Effector memory CD8-positive, alpha-beta T cell (primary cell): ENCODE measurements at places on chromosomes 2 and 18.

- DNase-seq: no peak
Observed at GRCh38 chr2:197839327-197839726, 34.9 kb downstream of the PLCL1 start.

DNA sequence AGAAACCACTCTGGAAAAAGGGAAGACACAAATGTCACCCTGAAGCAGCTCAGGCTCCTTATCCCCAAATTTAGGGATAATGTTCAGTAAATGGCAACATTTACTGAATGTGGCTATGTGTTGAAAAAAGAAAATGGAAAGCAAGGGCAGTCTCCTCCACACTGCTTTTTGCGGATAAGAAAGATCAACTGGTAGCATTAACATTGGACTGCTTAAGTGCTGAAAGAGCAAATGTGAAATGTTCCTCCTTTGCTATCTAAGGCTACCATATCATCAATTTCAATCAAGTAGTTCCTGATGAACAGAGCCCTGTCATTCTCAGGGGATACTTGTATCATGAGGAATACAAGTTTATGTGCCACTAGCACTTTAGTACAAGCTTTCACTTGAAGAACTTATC lies 12.5 kb downstream of the FBXO11 start:
- no peak for DNase-seq

- no peak for DNase-seq
Observed at GRCh38 chr18:62790871-62791772, 75.8 kb downstream of the PHLPP1 start.

- DNase-seq: peak; percentile 45
Observed at GRCh38 chr18:62716619-62717168, 1.4 kb downstream of the PHLPP1 start.

DNA sequence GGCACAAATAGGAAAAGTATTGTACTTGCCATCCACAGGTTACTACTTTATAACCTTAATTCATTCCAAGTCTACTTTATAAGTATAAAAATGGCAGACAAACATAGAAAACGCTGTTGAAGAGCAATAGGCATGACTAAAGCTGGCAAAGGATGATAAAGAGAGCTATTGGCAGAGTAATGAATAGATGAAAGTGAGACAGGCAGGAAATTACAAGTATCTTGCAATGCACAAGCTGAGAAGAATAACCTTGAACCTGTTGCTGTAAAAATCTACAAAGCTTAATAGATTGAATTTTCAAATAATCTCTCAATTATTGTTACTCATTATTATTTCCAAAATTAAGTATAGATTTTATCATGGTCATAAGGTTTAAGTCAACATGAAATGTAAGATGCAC lies 8.8 kb downstream of the PELI1 start:
- DNase-seq: no peak

DNA sequence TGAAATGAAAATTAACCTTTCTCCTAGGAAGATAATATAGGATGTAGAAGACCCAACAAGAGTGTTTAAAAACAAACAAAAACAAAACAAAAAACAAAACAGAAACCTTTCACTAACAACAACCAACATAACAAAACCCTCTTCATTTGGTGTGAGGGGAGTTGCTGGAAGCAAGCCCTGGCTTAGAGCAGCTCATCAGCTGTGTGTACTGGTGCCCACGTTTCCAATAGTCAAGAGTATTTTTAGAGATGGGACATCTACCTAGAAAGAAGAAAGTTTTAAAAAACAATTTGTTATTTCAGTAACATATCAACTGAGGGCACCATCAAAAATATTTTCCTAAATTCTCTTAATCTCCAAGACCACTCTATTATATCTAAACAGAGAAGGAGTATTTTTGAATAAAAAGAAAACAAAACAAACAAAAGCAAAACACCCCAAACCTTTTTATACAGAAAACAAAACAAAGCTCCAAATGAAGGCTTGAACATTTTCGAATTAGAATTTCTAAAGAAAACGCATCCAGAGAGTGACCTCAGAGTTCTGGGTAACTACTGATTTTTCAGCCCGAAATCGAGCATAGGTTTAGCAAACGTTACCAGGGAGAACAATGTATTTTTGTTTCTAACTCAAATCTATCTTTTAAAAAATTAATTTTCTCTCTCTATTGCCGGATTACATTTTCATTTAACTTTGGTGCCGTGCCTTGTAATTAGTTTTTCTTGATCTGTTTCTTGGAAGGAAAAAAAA lies 134.6 kb downstream of the INSIG2 start:
- no peak for DNase-seq

DNA sequence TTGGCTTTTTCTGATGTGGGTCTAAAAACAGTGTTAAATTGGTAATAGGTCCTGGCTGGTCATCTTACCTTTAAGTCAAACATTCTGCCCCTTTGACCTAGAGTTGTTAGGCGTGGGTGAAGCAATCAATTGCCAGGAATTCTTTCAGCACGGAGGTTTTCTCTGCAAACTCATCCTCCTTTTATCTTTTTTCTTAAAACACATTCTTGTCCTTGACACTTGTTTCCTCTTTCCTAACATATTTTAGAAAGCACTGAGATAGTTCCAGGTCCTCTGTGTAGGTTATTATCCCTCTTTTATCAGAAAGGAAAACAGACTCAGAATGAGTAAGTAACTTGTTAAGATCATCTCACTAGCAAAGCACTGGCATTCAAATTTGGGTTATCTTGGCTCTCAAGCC lies 18.6 kb upstream of the AP1S3 start:
- DNase-seq: no peak

- DNase-seq: no peak
Observed at GRCh38 chr2:101949304-101949703, 42.5 kb upstream of the IL1R2 start.

DNA sequence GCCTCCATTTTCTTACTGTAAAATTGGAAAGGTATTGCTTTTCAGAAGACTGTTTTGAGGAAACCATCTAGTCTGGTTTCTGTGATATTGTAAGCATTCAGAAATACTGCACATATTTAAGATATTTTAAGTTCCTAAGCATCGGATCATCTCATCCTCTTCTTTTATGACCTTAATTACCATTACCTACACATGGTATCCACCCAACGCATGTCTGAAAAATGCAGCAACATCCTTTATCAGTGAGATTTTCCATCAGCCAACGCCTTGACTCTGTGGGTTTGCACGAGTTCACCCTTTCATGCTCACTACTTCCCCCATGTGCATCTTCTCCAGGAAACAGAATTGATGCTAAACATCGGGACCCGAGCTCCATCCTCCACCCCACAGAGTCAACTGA lies 84.3 kb downstream of the COL4A4 start:
- no peak for DNase-seq

DNA sequence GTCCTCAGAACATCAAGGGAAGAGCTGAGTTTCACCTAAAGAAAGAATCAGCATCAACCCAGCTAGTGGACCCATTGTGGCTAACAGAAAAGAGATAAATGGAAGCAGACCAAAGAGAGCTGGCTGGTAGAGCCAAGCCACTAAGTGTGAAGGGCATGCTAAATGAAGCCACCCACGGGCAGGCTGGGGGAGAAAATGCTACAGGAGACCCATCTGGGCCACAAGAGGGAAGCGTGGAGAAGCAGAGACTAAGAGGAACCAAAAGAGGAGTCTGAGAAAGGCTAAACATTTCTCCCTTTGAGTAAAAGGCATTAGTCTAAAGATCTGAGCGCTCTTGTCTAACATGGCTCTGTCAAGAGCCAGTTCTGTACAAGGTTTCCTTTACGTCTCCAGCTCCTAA lies 15.8 kb downstream of the CWC22 start:
- DNase-seq: no peak

- no peak for DNase-seq
Observed at GRCh38 chr2:174009488-174010223, 44.5 kb upstream of the SP3 start.

DNA sequence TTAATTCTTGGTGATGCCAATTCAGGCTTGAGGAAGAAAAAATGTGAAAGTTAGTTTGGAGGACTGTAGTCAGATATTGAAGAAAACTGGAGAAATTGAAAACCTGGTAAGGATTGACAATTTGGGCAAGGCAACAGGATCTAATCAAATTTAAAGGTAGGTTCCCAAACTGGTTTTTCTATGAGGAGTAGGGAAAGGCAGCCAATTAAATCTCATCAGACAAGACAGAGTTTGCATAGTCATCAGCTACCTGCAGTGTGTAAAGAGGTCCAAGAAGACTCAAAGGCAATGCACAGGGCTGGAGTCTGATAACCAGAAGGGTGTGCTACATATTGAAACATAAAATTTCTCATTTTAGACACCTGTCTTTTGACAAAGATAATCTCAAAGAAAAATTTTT lies 16.0 kb upstream of the CAB39 start:
- no peak for DNase-seq

- no peak for DNase-seq
Observed at GRCh38 chr18:23833714-23834113, 144.5 kb downstream of the LAMA3 start.

DNA sequence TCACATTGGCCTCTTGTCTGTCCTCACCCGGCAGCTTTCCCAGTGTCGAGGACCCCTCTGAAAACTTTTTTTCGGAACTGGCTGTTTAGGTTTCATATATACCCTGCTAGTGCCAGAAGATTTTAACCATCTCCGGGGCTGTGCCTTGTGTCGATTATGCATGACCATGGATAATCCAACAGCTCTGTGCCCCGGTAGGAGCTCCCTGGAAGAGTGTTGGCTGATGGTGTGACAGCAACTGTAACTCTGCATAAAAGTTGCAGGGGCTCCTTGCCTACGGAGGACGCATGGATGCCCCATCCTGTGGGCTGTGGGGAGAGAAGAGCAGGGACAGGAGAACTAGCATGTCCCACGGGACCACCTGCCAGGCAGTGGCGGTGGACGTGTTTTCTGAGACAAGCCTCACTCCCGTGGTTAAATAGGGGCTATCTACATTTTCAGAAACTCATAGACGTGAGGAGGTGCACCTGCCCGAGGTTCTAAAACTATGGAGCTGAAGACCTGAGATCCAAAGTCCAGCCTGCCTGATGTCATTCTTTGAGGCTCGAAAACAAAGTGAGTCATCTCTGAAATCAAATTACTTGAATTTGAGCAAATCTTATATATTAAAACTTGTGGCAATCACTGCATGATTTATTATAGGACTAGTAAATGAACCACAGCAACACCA lies 437.2 kb upstream of the HS6ST1 start:
- DNase-seq: no peak

DNA sequence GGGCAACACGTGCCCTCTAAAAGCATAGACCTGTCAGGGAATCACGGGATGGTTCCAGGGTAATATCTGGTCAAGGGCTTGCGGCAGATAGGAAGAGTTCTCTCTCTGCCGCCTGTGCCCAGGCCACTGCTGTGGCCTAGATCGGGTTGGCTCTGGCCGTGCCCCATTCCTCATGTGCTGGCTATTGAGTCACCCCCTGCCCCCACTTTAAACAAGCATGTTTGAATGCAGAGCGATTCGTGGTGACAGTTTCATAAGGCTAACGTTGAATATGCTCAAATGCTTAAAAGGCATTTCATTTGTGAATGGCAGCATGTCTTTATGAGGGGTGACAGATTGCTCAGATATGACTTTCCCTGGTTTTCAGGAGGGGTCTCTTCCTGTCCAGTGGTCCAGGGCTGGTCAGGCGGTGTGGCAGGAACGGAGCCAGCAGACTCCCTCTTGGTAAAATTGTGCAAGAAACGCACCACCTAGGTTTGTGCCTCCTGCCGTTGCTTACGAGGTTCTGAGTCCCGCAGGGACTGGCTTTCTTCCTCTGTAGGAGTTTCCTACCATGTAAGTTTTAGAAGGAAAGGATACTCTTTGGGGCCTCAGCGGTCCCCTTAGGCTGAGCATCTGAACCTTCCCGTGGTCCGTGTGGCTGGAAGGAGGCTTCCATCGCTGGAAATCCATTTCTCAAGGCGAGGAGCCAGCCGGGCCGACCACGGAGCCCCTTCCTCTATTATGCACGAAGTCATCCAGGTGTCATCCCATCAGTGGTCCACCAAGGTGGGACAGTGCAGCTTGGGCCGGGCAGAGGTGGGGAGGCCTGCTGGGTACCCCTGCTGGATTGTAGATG lies 50.2 kb downstream of the AGAP1 start:
- no peak for DNase-seq

DNA sequence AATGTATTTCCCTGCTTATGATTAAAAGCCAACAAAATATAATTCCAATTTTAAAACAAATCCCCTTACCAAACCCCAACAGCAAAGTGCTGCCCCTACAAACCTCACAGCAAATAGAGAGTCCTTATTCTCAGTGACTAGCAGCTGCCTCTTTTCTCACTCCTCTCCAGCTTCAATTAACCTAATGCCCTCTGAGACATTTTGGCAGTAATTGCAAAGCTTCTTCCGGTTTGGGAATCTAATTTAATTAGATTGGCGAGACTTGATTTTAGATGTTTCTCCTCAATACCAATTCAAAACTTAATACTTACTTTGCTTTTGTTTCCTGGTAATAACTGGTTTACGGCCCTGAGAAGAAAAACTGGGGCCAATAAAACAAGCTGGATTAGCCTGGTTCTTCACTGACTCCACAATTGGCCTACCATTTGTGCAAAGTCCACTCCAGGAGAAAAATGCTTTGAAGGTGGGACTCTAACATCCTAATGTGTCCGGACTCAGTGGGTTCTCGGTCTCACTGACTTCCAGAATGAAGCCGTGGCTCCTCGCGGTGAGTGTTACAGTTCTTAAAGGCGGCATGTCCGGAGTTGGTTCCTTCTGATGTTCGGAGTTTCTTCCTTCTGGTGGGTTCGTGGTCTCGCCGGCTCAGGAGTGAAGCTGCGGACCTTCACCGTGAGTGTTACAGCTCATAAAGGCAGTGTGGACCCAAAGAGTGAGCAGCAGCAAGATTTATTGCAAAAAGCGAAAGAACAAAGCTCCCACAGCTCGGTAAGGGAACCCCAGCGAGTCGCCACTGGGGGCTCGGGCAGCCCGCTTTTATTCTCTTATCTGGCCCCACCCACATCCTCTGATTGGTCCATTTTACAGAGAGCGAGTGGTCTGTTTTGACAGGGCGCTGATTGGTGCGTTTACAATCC lies 52.8 kb downstream of the SLC35F5 start:
- DNase-seq: no peak

DNA sequence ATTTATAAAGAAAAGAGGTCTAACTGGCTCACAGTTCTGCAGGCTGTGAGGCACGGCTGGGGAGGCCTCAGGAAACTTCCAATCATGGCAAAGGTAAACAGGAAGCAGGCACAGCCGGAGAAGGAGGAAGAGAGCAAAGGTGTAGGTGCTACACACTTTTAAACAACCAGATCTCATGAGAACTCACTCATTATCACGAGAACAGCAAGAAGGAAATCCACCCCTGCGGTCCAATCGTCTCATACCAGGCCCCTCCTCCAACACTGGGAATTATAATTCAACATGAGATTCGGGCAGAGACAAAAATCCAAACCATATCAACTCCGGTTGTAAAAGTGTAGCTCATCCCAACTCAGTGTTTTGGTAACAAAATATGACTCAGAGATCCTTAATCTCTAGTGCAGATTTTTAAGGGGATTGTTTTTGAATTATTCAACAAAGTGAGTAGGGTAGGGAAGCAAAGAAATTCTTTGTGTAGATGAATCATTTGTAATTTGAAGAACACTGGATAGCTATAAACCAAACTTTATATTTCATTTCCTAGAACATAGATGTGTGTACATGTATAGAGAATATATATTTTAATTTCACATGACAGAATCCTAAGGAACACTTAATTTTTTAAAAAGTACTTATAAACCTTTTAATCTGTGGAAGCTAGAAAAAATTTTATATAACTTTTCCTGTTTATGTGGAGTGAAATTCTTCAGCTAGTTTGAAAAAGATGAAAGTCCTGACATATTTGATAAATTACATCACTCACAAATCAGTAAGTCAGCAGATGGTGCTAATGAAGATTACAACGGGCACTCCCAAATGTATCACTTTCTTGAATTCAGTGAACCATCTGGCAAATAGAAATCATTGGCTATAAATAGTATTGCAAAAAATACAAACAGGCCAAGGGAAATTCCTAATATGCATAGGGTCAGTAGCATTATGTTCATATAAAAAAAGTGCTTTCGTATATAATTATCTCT lies 130.1 kb downstream of the OLA1 start:
- no peak for DNase-seq

GRCh38 chr2:65050931-65051330 lies 5.3 kb upstream of the CEP68 start:
- DNase-seq: no peak
